GM06990 (cell line): ENCODE measurements at places on chromosomes 5 and 9.

GRCh38 chr9:129523943-129524581 is 96.8 kb downstream of the C9orf50 start:
- no peak for DNase-seq

- no peak for DNase-seq
Observed at GRCh38 chr9:125601961-125602360, 105.0 kb downstream of the MAPKAP1 start.

DNA sequence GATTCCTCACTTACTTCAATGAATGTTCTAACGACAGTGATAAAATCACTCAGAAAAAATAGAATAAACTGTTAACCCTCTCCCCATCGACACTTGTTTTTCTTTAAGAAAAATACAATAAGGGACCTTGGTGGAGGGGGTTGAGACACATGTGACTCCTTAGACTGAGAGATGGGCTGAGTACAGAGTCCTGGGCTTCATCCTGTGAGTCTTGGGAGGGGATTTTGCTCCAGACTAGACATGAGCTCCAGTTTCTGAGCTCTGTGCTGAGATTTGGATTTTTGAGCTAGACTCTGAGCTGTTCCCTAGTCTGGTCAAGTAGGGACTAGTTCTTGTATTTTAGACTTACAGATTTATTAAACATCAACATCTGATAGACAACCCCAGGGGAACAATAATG is 241.5 kb upstream of the MVB12B start:
- DNase-seq = no peak

GRCh38 chr5:150778517-150779396 is at the start of gene SMIM3:
TSS of gene SMIM3 (plus strand) at chr5:150778757. CDS start at chr5:150795441, 16,684 bp downstream.
- peak; percentile 51 for DNase-seq

- DNase-seq = no peak
Observed at GRCh38 chr5:116371935-116372334, 202.7 kb downstream of the SEMA6A start.

DNA sequence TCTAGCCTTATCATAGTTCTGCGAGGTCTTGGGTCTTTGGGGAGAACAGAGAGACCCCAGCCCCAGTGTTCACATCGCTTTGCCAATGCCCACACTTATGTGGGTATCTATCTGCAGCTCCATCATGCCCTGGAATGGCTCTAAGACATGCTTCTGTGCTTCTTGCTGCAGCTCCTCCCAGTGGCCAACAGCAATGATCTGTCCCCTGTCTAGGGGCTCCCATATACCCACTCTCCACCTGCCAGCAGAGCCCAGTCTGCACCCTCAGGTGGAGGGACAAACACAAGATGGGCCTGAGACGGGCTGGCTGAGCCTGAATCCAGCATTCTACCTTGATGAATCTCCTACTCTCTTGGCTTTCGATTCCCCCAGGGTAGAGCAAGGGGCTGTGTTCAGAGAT is 14.6 kb upstream of the DAP start:
- DNase-seq = no peak

GRCh38 chr5:54804521-54804920 is 180.9 kb downstream of the ESM1 start:
- no peak for DNase-seq

DNA sequence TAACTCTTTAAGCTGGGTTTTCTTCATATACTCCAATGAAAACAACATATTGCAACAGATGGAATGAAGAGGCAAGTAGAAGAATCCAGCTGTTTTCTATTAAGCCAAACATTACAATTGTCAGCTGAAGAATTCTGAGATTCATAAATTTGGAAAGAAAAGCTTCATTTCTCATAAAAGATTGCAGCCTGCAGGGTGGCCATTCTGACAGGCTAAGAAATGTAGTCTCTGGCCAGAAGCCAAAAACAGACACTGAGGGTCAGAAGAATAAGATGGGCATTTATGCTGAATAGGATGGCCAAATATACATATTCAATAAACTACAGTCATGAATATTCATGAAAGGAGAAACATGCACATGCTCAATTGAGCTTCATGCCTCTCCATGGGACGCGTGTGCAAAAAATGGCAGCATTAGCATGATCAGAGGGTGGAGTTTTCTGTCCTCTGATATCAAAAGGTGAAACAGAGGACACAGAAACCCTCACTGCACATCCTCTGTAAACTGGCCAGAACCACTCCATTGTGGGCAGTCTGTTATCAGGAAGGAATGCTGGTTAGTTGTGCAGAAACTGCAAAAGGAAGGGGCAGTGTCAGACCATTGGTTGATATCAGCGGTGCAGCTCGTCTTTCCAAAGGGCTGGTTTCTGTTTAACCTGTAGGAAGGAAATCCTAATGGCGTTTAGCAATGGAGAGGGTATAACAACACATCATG is 50.2 kb downstream of the FXN start:
- DNase-seq = no peak

DNA sequence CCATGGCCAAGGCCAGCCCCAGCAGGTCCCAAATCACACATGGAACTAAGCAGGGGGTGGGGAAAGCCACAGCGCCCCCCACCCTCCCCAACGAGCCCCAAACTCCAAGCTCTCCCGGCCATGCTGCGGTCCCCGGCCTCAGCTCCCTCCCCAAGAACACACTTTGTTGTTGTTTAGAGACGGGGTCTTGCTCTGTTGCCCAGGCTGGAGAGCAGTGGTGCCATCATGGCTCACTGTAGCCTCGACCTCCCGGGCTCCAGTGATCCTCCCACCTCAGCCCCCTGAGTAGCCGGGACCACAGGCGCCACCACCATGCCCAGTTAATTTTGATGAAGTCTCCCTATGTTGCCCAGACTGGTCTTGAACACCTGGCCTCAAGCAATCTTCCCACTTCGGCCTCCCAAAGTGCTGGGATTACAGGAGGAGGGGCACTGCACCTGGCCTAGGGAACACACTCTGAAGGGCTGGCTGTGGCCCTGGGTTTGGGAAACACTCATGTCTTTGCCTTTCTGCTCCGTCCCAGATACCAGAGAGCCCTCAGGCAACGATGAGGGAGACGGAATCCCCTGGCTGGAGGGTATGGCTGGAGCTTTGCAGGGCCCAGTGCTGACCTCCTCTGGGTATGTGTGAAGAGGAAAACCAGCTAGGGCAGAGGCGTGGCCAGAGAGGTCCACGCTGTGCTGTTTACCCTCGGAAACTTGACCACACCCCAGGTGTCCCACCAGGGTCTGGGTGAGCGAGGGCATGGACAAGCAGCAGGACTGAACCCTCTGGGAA is 53.2 kb upstream of the UBAC1 start:
- no peak for DNase-seq

- no peak for DNase-seq
Observed at GRCh38 chr5:96903300-96903699, 27.0 kb downstream of the ERAP2 start.

- DNase-seq = no peak
Observed at GRCh38 chr9:8823131-8823895, 1023.7 kb upstream of the DMAC1 start.

- no peak for DNase-seq
Observed at GRCh38 chr5:115392611-115393010, 96.2 kb upstream of the CCDC112 start.

DNA sequence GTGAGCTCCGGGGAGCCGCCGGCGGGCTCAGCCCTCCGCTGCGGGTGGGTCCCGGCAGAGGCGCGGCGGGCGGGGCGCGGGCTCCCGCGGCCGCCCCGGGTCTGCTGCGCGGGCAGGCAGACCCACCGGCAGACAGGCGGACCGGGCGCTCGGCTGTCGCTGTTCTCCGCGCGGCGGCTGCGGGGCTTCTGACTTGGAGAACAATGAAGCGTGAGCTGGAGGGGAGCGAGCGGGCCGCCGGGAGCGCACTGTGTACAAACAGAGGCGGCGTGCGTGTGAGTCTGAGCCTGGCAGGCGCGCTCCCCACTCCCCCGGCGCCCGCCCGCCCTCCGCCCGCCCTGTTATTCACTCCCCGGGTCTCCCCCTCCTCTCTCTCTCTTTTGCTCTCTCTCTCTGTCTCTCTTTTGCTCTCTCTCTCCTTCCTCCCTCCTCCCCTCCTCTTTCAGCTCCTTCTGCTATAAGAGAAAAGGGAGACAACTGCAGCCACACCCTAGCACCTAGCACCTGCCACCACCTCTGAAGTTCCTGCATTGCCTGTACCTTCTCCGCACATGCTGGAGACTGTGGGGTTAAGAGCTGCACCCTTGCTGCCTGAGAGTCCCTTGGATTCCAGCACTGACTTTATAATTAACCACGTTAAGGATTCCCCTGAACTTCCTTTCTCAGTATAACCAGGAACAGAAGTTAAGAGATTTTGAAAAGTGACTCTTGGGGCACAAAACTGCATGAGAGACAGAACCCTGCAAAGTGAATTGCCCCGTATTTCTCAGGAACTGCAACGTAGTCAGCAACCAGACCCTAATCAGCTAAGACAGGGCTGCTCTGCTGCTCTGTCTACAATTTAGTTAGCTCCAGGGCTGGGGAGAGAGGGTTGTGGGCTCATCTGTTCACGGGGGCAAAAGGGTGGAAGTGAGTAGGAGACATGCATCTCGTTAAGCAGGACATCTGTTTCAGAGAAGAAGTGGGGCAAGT is at the start of gene EDIL3:
TSS of gene EDIL3 (minus strand) at position 277 of the 972 bp plus-strand sequence. CDS start 506 bp downstream, outside the sequence.
- peak; percentile 1 for DNase-seq

DNA sequence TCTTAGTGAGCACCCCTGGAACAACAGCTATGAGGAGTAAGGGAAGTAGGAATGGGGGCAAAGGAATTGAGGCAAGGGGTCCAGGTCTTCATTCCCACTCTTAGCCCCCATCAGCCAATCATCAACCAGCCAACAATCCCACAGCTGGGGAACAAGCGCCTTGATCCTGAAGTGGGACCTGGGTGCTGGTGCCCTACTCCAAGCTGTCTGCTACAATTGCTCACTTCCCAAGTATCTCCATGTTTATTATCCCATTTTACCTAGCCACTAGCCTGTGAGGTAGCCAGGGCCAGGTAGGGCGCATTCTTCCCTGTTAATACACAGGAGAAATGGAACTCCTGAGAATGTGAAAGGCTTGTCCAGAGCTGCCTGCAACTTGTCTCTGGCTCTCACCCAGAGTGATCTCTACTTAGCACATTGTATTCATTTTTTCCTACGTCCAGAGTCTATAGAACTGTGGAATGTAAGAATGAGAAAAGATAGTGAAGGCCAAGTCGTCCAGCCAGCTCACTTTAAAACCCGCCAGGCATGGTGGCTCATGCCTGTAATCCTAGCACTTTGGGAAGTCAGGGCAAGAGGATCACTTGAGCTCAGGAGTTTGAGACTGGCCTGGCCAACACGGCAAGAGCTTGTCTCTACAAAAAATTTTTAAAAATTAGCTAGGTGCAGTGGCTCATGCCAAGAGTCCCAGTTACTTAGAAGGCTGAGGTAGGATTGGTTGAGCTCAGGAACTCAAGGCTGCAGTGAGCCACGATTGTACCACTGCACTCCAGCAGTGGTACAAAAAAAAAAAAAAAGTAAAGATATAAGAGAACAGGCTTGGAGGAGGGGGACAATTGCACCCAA is 6.2 kb upstream of the DNAJC18 start:
- DNase-seq = no peak

DNA sequence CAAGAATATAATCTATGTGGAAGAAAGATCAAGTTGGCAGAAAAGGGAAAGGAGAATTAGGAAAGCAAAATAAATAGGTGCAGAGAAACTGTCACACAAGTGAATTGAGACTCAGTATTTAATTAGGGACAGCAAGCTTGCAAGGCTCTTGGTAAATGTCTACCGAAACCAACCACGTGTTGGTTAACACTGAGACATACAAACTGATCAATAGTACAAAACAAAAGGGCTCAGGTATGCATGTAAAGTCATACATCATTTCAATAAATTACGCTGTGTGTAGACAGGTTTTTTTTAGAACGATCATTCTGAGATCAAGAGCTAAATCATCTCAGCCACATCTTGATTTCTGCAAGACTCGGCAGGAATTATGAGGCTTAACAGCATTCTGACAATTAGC is 225.4 kb downstream of the EBF1 start:
- peak; percentile 50 for DNase-seq

- no peak for DNase-seq
Observed at GRCh38 chr5:130874861-130875417, 290.1 kb downstream of the HINT1 start.

- DNase-seq = no peak
Observed at GRCh38 chr5:95134326-95134725, 150.6 kb downstream of the MCTP1 start.

DNA sequence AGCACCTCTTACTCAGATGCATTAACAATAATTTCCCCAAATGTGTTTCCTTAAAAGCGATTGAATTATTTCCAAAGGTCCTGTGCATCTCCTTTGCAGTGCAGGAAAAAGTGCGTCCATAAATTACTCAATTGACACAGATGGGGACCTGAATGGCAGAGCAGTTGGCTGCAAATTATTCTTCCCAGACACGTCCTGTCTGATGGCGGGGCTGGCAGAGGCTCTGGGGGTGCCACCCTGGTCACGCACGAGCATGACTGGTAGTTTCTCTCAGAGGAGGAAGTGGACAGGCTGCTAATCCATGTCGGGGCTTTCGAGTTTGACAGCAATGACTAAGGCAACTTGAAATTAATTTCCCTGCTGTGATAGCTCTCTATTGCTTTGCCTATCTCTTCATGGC is 264.8 kb upstream of the BRINP1 start:
- no peak for DNase-seq

DNA sequence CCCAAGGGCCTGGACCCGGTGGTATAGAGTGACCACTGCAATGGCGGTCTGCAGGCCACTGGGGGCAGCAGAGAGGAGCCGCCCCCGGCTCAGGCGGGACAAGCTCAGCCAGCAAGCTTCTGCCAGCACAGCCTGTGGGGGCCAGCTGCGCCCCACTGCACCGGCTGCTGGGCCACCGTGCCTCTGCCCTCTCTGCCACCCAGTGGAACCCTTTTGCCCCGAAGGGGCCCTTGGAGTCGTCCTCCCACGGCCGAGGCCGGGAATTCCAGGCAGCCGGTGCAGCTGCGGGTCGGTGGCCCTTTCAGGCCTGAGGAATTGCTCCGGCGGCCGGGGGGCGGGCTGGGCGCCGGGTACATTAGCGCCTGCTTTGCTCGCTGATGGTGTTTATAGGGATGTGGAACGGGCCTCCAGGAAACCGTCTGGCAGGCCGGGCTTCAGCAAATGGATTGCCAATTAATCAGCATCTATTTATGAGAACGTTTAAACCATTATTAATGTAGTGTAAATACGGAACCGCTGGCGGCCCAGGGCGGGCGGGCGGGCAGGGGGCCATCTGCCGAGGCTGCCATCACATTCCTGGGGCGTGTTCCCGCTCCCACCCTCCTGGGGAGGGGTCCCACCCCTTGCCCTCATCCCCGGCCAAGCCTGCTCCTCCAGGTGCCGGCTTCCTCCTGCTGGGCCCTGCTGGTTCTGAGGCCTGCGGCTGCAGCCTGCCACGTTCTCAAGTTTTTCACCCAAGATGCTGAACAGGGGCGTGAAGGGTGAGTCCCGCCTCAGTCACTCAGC is 127.4 kb downstream of the BARX1 start:
- DNase-seq = peak; percentile 43

DNA sequence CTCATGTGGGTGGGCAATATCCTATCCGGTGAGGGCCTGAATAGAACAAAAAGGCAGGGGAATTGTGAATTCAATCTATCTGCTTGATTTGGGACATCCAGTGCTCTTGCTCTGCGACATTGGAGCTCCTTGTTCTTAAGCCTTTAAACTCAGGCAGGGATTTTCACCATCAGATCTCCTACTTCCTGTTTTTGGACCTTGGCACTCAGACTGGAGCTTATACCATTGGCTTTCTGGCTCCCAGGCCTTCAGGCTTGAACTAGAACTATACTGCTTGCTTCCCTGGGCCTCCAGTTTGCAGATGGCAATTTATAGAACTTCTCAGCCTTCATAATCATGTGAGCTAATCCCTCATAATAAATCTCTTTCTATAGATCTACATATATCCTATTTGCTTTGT is 134.3 kb upstream of the CLINT1 start:
- DNase-seq = no peak
